T-helper 1 cell treated with Interleukin-12 subunit alpha and Interleukin-12 subunit beta and Interleukin-4 antibody, amounts not matched to agents 30 ng/mL and 1 ng/mL, for 36 hours (primary cell): ENCODE measurements at places on chromosomes 3 and 15. TPM values are rescaled to one million over a fixed set of nuclear protein-coding genes. Genes with fewer than 3 reads are reported as not detected.

The P2RY12 gene
- not detected in 2 replicates for total RNA-seq

The XCR1 gene
- 0.05 TPM in 2 replicates for total RNA-seq

The PLA2G4F gene
- total RNA-seq = not detected in 2 replicates

The TATDN2 gene
- 90.6 and 95.6 TPM in 2 replicates for total RNA-seq

The GOLGA6A gene
- 0.17 TPM in 1 of 2 replicates, not detected in the other for total RNA-seq

The SPESP1 gene
- total RNA-seq = 0.56 and 1.5 TPM in 2 replicates

The FBLN2 gene
- total RNA-seq = not detected in 2 replicates

The ITGA11 gene
- total RNA-seq = 0.90 and 1.7 TPM in 2 replicates

The ARRDC4 gene
- 2.0 and 2.2 TPM in 2 replicates for total RNA-seq

The GOLGA6L4 gene
- 1.2 and 1.3 TPM in 2 replicates for total RNA-seq
